ENCODE measurements at places on chromosomes 12 and 14.
A peak's percentile ranks its signal among the peaks of the same experiment; 100 is the strongest.

GRCh38 chr12:26514364-26514763 is 318.6 kb downstream of the ITPR2 start:
- no peak for DNase-seq

- peak; percentile 54 for DNase-seq
These were observed 759 bp upstream of the KLC1 start for GRCh38 chr14:103628221-103628683.

- no peak for DNase-seq
These were observed 25.6 kb downstream of the ALDH2 start for GRCh38 chr12:111792155-111792855.

GRCh38 chr14:75254381-75254822 is 24.2 kb upstream of the FOS start:
- no peak for DNase-seq

DNA sequence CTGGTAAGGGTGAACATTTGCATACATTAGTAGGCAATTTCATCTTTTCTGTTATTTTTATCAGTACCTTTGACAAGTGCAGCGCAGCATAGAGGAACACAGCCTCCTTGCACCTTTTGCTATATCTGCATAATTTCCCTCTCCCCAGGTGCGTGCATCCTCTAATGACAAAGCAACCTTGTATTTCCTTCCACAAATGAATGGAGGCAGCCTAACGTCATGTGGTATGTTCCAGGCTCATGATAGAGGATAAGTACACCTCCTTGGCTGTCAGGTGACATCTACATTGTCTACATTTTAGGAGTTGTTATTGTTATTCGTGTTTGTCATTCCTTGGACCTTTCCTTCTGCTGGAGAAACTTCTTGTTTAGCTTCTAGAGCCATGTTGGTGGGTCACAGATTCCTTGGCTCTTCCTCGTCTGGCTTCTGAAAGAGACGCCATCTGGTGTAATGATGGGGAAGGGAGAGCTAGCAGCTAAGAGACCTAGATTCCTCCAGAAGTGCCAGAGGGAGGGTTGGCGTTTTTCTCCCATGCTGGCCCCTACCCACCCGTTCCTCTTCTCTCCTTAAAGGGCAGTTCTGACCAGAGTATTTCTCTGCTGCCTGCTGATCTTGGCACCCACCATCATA is 37.0 kb downstream of the EVL start:
- DNase-seq = no peak

DNA sequence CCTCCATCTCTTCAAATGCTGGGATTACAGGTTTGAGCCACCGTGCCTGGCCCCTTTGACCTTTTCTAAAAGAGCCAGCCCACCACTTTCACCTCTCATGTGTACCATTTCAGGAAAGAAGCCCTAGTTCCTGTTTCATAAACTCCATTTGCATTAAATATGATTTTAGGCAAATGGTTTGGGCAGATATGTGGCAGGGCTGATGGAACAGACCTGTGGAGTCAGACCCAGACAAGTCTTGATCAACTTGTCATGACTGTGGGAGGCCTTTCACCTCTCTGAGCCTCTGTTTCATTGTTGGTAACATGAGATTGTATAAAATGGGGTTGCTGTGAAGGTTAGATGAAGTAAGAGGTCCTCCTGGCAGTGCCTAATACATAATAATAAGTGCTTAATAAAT is 5.2 kb upstream of the MAP3K9 start:
- DNase-seq = no peak

GRCh38 chr14:50083467-50084337 is 32.7 kb downstream of the VCPKMT start:
- DNase-seq = no peak

DNA sequence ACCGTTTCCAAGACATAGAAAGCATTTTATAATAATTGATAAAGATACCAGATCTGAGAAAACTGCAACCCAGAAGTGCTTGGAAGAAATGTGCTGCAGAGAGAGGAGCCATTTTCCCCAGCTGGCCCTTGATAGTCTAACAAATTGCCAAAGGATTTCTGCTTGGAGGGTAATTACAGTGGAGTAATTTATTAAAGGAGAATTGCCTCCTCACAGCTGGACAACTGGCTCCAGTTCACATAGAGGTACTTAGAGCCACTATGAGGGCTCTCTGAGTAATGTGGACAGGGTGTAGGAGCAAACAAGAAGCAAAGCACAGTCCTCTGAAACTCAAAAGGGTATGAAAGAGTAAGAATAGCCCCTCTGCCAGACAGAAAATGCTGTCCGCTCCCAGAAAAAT is 335.6 kb downstream of the SYT1 start:
- DNase-seq = no peak

- DNase-seq = no peak
These were observed 444.1 kb upstream of the TMEM132C start for GRCh38 chr12:127822809-127823411.

DNA sequence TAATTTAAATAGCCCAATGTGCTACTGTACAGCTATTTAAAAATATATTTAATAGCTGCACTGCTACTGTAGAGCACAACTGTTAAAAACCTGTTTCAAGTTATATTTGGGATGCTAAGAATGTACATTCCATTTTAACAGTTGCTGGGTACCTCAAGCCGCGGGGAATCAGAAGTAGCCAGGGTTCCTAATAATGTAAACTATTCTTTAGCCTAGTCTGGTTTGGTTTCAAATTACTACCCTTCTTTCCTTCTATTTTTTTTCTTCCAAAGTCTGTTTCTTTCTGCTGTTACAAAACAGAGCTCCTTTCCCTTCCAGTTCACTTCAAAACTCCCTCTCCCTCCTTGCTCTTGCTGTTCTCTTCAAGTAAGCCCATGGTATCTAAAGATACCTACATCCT is 21.3 kb downstream of the SCAF11 start:
- DNase-seq = no peak

DNA sequence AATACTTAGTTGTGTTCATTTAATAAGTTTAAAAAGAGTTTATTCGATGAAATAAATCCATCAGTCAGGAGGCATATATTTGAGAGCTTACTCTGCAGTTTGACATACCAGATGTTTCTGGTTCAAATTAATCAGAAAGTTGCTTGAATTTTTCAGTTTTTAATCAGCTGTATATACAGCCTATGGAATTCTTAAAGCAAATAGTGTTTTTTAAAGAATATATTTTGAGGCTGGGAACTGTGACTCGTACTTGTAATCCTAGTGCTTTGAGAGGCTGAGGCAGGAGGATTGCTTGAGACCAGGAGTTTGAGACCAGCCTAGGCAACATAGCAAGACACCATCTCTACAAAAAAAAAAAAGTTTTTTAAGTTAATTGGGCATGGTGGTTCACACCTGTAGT is 112.1 kb downstream of the MON2 start:
- DNase-seq = no peak

- no peak for DNase-seq
These were observed 2.7 kb downstream of the TGFB3 start for GRCh38 chr14:75979071-75979571.

DNA sequence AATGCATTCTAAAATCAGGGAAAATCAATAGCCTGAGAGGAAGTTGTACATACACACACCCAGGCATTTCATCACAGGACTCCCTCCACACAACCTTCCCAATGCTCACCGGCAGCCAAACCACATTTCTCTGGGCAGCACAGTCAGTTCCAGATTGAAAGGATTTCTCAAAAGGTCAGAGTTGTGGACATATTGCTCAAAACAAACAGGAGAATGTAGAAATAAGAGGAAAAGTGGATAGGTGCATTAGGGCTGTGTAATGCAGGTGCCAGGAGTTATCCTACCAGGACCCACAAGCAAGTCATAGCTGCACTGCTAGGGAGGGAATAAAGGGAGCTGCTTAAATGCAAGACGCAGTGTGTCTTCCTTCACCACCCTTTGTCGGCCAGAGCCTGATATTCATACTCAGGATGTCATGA is 62.9 kb downstream of the GCH1 start:
- no peak for DNase-seq

DNA sequence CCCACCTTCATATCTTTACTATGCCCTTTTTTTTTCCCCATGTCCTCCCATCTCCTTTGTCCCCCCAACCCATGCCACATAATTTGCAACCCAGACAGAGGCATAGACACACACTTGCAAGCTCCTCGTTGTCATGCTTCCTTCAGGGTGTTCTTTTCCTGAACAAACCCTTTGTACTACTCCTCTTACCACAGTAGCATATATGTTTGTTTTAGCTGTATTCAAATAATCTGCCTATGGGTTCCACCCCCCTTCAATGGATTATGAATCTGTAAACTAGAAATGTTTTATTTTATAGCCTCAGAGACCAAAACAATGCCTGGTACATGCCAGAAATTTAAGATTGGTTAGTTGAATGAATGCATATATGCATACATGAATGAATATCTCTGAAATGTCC is 307.1 kb upstream of the E2F7 start:
- DNase-seq = no peak

GRCh38 chr12:5921027-5921909 is 23.8 kb downstream of the ANO2 start:
- no peak for DNase-seq

DNA sequence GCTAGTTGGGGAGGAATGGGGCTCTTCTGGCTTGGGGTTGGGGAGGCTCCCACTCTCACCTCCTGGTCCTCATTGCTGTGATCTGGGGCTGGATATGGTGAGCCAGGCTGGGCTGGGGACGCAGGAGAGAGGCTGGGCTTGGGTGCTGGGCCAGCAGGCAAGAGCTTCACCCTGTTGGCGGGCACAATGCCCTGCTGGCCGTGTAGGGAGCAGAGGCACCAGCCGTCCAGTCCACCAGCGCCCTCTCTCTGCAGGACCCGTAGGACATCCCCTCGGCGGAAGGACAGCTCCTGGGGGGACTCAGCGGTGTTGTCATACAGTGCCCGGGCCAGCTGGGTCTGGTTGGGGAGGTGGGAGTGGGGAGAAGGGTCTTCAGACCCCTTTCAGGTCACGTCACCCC is 4.5 kb downstream of the EFS start:
- no peak for DNase-seq

GRCh38 chr12:125983784-125984500 is 918.7 kb downstream of the AACS start:
- no peak for DNase-seq

- no peak for DNase-seq
These were observed 36.5 kb downstream of the SSPN start for GRCh38 chr12:26231921-26232320.

DNA sequence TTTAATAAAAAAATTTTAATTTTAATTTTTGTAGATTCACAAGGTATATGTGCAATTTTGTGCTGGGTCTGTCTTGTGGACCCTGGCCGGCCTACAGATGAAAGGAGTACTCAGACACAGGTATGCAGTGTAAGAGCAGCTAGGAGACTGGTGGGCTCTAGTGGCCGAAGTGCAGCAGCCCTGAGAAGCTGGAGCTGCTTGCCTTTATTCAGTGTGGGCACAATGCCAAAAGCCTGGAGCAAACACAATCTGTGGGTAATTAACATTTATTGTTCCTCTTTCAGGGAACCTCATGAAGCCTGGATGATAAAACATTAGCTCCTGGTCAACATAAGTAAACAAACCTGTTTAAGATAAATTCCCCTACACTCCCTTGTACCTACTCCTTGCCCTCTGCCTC is 135.7 kb upstream of the SEL1L start:
- no peak for DNase-seq

- DNase-seq = no peak
These were observed 213.4 kb downstream of the AKAP6 start for GRCh38 chr14:32542507-32542906.

DNA sequence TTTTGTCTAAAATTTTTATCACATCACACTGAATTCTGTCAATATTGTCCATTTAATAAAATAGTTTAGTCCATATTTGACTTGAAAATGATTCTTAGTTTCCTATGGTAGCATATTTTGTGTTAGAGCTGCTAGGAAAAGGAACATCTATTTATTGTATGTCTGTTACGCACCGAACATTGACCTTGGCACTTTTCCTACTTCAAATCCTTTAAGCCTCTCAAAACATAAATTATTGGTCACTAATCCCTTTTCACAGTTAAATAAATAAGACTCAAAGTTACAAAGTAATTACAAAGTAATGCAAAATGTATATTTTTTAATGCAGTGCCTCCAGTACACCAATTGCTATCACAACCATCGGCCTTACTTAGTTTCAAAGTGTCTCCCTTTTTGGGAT is 28.5 kb downstream of the DCN start:
- no peak for DNase-seq

GRCh38 chr12:93200291-93200917 is 177.3 kb upstream of the NUDT4 start:
- no peak for DNase-seq

DNA sequence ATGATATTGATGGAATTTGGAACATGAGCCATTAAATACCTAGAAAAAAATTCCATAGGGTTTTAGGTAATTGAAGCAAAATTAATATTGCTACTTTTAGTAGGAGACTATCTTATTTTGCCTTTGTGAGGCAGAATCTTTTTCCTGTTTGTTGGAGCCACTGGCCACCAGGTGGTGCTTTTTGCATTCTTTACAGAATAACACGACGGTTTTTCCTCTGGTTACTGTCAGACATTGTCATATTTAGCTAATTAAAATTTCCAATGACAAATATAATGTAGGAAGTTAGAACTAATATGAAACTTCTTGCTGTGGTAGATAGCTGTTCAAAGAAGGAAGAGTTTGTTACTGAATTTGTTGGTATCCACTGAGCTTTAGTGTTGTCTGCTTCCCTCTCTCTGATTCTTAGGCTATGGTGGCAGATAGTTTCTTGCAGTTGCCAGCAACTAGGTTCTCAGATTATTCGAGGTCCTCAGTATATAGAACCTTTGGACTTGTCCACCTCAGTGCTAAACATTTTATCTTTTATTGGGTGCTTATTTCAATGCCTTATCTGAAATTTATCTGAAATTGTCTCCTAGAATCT is 25.7 kb downstream of the RAB21 start:
- DNase-seq = no peak

DNA sequence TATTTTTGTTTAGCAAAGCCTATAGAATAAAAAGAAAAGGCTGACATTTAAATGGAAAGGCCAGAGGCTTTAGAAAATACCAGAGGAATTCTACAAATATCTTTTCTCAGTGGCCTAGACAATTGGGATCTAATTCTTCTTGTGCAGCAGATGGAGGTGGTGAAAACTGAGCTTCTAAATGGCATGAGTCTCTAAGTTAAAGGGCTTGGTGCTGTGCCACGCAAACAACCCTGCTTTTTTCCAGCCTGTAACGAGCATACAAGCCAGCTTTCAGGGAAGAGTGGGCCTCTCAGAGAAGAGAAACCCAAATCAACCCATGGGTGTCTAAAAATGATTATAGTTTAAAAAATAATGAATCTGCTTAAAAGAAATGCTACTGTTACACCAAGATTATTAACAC is 237.9 kb upstream of the NAV3 start:
- DNase-seq = no peak

DNA sequence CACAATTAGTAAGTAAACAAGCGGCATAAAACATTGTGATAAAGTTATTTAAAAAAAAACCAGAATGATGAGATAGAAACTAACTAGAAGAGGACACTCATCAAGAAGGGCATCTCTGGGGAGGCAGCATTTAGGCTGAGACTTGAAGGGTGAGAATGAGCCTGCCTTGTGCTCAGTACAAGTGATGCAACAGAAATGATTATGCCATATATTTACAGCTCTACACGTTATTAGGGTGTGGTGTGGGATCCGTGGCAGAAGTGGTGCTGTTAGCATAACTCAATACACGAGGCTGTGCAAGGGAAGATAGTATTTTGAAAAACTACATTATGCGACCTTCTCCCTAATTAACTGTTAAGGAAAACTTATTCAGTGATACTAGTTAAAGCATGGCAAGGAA is 178.5 kb upstream of the ATF7IP start:
- no peak for DNase-seq

- no peak for DNase-seq
These were observed 45.9 kb downstream of the DIP2B start for GRCh38 chr12:50550530-50551223.
